ENCODE measurements at places on chromosomes 1 and 21.
A peak's percentile ranks its signal among the peaks of the same experiment; 100 is the strongest.

- H3K36me3 ChIP-seq = no peaks in the 10 kb centered on the region
- no peak overlapping the region for H3K4me3 ChIP-seq
- DNase-seq = no peak
- no peaks in the 10 kb centered on the region for H3K4me1 ChIP-seq
These were observed 182.6 kb upstream of the LYPLAL1 start for GRCh38 chr1:218991089-218991488.

- peak; percentile 96 for DNase-seq
- H3K36me3 ChIP-seq = no peaks in the 10 kb centered on the region
- no peaks in the 10 kb centered on the region for H3K27me3 ChIP-seq
- peaks cover 30% of the 10 kb centered on the region for H3K4me1 ChIP-seq
These were observed 42.5 kb downstream of the CNST start for GRCh38 chr1:246608616-246609376.

GRCh38 chr1:9690440-9691107 lies 39.0 kb downstream of the PIK3CD start:
- peak overlapping the region; percentile 46 for H3K27ac ChIP-seq
- peak overlapping the region; percentile 50 for H3K4me3 ChIP-seq
- no peaks in the 10 kb centered on the region for H3K27me3 ChIP-seq
- H3K4me1 ChIP-seq = peaks cover 26% of the 10 kb centered on the region
- DNase-seq = no peak

DNA sequence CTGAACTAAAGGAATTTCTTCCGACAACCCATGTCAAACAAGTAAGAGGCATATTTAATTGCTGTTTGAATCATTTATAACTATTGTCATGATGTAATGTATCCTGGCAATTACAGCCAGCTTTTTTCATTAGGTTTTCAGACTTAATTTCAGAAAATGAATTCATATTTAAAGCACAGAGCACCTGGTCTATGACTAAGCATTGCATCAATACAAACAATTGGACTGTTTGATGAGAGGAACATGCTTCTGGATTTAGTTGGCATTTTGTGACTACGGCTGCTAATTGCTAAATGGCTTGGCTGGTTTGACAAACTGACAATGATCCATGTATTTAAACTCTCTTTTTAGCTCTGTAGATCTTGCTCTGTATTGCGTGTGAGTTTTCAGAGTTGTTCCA lies 853.4 kb downstream of the NCAM2 start:
- no peak for DNase-seq
- H3K4me3 ChIP-seq = no peak overlapping the region
- H3K27ac ChIP-seq = no peak overlapping the region
- H3K36me3 ChIP-seq = no peaks in the 10 kb centered on the region
- no peaks in the 10 kb centered on the region for H3K27me3 ChIP-seq

- no peaks in the 10 kb centered on the region for H3K36me3 ChIP-seq
- peak overlapping the region; percentile 13 for H3K4me3 ChIP-seq
- no peak overlapping the region for H3K27ac ChIP-seq
These were observed 607 bp upstream of the LGR6 start for GRCh38 chr1:202192770-202193613.

DNA sequence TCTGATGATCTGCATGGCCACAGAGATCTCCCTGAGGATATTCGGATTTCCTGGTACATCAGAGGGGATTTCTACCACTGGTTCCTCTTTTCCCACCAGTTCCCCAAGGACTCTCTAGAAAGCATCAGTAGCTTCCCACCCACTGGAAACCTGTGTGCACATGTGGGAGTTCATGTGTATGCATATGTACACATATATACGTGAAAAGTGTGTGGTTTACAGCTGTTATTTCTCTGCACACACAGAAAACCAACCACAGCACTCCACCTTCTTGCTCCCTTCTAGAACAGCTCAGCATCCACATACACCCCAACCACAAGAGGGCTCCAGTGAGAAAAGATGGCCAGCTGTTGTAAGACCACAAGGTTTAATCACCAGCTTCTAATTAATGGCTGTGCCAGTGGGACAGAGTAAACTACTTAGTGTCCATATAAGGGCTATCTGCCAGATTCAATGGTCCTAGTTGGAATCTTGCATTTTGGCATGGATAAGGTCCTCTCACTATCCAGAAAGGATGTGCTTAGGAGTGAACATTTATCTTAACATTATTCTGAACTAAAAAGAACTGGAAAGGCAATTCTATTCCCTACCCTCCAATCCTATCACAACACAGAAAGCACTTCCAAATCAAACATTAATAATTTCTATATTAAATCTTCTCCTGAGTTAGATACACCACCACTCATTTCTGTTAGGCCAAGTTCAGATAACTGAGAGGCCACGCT lies 24.1 kb downstream of the GPR3 start:
- no peaks in the 10 kb centered on the region for H3K27me3 ChIP-seq
- peaks cover 11% of the 10 kb centered on the region for H3K4me1 ChIP-seq
- no peak overlapping the region for H3K27ac ChIP-seq
- no peak overlapping the region for H3K4me3 ChIP-seq

GRCh38 chr1:1826356-1827088 lies 48.3 kb upstream of the NADK start:
- no peak overlapping the region for H3K4me3 ChIP-seq
- H3K36me3 ChIP-seq = peaks cover 15% of the 10 kb centered on the region
- DNase-seq = no peak
- no peaks in the 10 kb centered on the region for H3K27me3 ChIP-seq

- no peak overlapping the region for H3K27ac ChIP-seq
- no peak overlapping the region for H3K4me3 ChIP-seq
- H3K27me3 ChIP-seq = no peaks in the 10 kb centered on the region
- H3K36me3 ChIP-seq = peaks cover 15% of the 10 kb centered on the region
These were observed 79.9 kb downstream of the UCK2 start for GRCh38 chr1:165907256-165907857.

DNA sequence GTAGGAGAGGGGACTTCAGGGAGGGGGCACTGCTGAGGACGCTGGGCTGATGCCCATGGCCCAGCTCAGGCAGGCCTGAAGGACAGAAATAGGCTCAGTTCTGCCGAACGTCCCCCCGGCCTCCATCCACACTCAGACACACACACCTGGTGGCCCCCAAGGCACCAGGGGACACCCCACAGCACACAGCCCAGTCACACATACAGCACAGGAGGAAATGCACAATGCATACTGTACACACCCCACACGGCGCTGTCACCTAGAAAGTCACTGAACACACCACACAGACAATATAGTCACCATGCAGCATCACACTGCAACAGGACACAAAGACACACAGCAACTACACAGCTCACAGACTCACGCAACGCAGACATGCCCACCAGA lies 562 bp downstream of the SYTL1 start:
- H3K4me1 ChIP-seq = peaks cover 19% of the 10 kb centered on the region
- H3K36me3 ChIP-seq = no peaks in the 10 kb centered on the region
- peak overlapping the region; percentile 36 for H3K4me3 ChIP-seq
- no peak for DNase-seq
- no peak overlapping the region for H3K27ac ChIP-seq

GRCh38 chr1:85153149-85153891 lies 47.5 kb downstream of the SYDE2 start:
- H3K27ac ChIP-seq = no peak overlapping the region
- no peak overlapping the region for H3K4me3 ChIP-seq
- no peaks in the 10 kb centered on the region for H3K36me3 ChIP-seq
- no peak for DNase-seq
- no peaks in the 10 kb centered on the region for H3K27me3 ChIP-seq
- no peaks in the 10 kb centered on the region for H3K4me1 ChIP-seq

- H3K27ac ChIP-seq = no peak overlapping the region
- H3K27me3 ChIP-seq = no peaks in the 10 kb centered on the region
- H3K36me3 ChIP-seq = no peaks in the 10 kb centered on the region
- no peaks in the 10 kb centered on the region for H3K4me1 ChIP-seq
- DNase-seq = no peak
These were observed 109.3 kb downstream of the GALNT2 start for GRCh38 chr1:230176326-230176725.

- DNase-seq = no peak
- H3K27ac ChIP-seq = no peak overlapping the region
- peaks cover 43% of the 10 kb centered on the region for H3K27me3 ChIP-seq
- H3K4me1 ChIP-seq = no peaks in the 10 kb centered on the region
These were observed 4.6 kb upstream of the CLCA2 start for GRCh38 chr1:86419277-86419903.

- H3K36me3 ChIP-seq = no peaks in the 10 kb centered on the region
- no peaks in the 10 kb centered on the region for H3K4me1 ChIP-seq
These were observed 61.7 kb downstream of the ATF6 start for GRCh38 chr1:161827786-161828185.

- H3K4me1 ChIP-seq = peaks cover 46% of the 10 kb centered on the region
- no peaks in the 10 kb centered on the region for H3K36me3 ChIP-seq
- no peaks in the 10 kb centered on the region for H3K27me3 ChIP-seq
- peak; percentile 85 for DNase-seq
These were observed 17.1 kb upstream of the SPSB1 start for GRCh38 chr1:9275567-9276034.

DNA sequence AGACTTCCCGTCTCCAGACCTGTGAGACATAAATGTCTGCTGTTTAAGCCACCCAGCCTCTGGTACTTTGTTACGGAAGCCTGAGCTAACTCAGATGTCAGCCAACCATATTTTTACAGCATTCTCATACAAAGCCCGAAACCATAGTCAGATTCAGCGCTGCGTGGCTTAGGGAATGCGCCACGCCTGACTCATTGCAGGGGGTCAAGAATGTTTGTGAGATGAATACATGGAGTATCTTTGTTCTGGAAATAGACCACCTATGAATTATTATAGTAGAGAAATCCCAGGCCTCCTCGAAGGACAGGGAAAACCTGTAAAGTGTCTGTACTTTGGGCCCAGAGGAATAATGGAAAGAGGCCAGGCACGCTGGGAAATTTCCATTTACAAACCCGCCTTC lies 434.8 kb downstream of the CAMTA1 start:
- H3K4me1 ChIP-seq = peaks cover 3% of the 10 kb centered on the region
- no peak overlapping the region for H3K4me3 ChIP-seq
- H3K36me3 ChIP-seq = no peaks in the 10 kb centered on the region
- no peak for DNase-seq
- H3K27me3 ChIP-seq = no peaks in the 10 kb centered on the region

DNA sequence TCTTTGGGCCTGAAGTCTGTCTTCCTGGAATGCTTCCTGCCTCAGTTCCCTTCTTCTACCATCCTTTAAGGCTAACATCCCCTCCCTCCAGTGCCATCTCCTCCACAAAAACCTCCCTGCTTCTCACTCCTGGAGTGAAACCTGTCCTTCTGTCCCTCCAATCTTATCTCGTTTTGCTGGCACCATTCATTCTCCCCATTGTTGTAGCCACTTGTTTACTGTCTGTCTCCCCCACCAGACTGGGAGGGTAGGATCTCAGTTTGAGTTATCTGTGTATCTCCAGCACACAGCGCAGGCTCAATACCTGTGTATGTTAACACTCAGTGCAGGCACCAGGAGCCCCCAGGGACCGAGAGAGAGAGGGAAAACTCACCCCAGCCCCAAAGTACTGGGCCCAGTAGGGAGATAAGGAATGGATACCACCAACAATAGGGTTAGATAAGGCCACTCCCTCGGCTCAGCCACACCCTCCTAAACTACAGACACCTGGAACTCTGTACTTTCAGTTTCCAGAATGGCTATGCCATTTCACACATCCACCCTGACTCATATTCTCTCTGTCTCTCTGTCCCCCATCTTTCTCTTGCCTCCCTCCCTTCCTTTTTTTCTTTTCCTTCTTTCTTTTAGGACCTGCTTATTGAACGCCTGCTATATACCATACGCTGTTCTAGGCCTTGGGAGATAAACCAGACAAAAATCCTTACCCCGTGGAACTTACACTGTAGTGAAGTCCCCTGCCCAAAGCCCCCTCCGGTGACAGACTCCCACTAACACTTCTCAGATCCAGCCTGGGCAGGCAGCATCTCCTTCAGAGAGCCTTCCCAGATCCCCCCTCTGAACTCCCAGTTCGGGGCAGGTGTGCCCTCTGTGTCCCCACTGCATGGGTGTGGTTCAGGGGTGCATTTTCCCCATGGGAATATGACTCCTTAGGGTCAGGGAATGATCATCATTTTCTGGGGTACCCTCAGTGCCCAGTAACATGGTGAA lies 3.3 kb upstream of the SSBP3 start:
- H3K4me3 ChIP-seq = no peak overlapping the region
- no peaks in the 10 kb centered on the region for H3K36me3 ChIP-seq
- peaks cover 14% of the 10 kb centered on the region for H3K4me1 ChIP-seq
- DNase-seq = no peak
- peak overlapping the region; percentile 77 for H3K27ac ChIP-seq

DNA sequence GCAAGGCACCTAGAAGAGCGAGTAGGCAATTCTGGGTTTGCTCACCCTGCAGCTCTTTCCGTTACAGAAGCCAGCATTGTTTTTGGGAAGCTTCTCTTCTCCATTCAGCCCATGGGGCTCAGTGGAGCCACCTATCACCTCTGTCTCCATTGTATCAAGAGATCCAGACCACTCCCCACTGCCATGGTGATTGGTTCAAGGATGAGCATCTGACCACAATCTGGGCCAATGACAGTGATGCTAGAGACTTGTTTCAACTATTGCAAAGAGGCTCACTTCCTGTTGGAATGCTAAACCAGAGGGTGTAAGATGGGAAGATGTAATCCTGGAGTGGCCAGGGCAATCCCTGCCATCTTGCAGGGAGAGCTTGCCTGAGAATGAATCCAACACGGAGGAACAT lies 6.6 kb downstream of the SPATA21 start:
- no peaks in the 10 kb centered on the region for H3K4me1 ChIP-seq
- no peak for DNase-seq
- no peak overlapping the region for H3K27ac ChIP-seq
- H3K27me3 ChIP-seq = no peaks in the 10 kb centered on the region

DNA sequence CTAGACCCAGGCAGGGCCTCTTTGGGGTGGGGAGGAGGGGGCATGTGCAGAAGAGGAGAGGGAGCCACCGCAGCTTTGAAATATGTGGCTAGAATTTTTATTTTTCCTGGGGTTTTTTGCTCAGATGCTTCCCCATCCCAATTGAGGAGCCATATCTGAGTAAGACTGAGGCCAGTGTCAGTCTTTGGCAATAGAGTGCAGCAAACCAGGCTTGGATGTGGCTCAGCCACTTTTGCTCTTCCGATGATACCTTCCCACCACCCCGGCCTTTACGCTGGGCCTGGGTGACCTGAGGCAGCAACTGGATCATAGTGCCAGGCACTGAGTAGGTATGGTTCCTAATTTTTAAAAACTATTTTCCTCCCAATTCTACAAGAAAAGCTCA lies 36.9 kb downstream of the KIAA1614 start:
- H3K4me1 ChIP-seq = peaks cover 2% of the 10 kb centered on the region
- no peak for DNase-seq
- H3K27ac ChIP-seq = no peak overlapping the region
- no peaks in the 10 kb centered on the region for H3K36me3 ChIP-seq
- no peaks in the 10 kb centered on the region for H3K27me3 ChIP-seq
- no peak overlapping the region for H3K4me3 ChIP-seq

GRCh38 chr21:41387042-41387819 lies 25.4 kb downstream of the MX2 start:
- no peaks in the 10 kb centered on the region for H3K4me1 ChIP-seq
- H3K27me3 ChIP-seq = no peaks in the 10 kb centered on the region
- no peak for DNase-seq
- no peak overlapping the region for H3K27ac ChIP-seq
- H3K4me3 ChIP-seq = no peak overlapping the region

GRCh38 chr1:210697185-210697584 lies 368.5 kb downstream of the HHAT start:
- no peak for DNase-seq
- no peak overlapping the region for H3K27ac ChIP-seq

GRCh38 chr1:209875515-209875914 lies 47.7 kb downstream of the UTP25 start:
- no peaks in the 10 kb centered on the region for H3K4me1 ChIP-seq
- H3K27ac ChIP-seq = no peak overlapping the region
- peaks cover 2% of the 10 kb centered on the region for H3K27me3 ChIP-seq
- H3K36me3 ChIP-seq = no peaks in the 10 kb centered on the region
- DNase-seq = no peak
